Stimulated activated CD4-positive, alpha-beta T cell treated with anti-CD3 and anti-CD28 coated beads, Interleukin-15, amount 100 ng/mL, for 24 hours (primary cell): ENCODE measurements at places on chromosomes 1 and 21.

GRCh38 chr1:82700476-82700875 is 899.7 kb downstream of the ADGRL2 start:
- DNase-seq, result no peak

DNA sequence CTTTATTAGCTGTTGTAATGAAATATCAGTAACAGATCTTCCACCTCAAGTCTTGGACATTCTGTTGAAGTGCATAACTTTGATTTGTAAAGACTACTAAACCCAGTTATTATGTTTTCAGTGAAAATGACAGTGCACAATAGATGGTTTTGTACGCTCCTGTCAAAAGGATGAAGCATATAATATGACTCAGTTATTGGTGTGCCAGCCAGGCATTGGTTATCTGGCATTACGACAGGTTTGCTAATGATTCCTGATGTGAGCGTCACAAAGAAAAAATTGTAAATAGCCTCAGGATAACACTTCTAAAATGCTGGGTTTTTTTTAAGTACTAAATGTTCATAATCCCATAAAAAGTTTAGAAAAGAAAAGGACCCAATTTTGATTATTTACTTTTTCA is 147.9 kb downstream of the MAGI3 start:
- no peak for DNase-seq

DNA sequence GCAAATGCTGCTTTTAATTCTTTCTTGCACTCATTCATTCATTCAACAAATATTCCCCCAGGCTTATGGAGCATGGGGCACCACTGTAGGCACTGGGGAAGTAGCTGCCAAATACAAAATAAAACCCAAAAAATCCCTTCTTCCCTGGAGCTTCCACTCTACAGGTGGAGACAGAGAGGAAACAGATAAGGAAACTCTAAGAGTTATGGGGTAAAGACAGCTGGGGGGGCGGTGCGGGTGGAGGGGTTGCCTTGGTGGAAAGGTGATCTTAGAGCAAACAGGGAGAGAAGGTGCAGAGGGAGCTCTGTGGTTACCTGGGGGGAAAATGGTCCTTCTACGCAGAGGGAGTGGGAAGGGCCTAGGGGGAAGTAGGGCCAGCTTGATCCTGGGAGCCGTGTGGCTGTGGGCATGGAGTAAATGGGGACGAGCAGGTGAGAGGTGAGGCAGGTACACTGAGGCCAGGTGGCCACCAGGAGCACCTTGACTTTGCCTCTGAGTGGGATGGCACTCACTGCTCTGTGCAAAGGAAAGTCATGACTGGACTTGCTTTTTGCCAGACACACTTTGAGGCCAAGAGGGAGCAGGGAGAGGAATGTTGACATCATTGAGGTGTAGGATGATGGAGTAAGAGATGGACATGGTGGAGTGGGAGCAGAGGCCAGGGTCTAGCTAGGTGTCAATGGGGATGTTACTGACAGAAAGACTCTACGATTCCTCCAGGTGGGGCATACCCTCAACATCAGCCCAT is 152.0 kb downstream of the ETS2 start:
- no peak for DNase-seq

DNA sequence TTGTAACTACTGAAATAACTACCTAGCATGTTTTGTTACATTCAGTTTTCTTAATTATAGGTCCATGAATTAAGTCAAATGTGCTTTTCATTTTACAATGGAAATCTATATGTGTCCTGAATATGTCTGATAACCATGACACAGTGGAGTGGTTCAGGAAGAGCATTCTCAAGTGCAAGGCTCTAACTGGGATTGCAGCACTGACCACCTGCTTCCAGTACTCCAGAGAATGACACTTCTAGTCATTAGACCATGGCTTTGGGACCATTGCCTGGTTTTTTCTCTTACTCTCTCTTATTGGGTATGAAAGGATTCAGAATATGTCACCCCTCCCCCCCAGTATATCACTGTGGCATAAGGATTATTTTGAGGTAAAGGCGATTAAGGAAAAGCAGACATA is 204.9 kb upstream of the CACYBP start:
- no peak for DNase-seq

DNA sequence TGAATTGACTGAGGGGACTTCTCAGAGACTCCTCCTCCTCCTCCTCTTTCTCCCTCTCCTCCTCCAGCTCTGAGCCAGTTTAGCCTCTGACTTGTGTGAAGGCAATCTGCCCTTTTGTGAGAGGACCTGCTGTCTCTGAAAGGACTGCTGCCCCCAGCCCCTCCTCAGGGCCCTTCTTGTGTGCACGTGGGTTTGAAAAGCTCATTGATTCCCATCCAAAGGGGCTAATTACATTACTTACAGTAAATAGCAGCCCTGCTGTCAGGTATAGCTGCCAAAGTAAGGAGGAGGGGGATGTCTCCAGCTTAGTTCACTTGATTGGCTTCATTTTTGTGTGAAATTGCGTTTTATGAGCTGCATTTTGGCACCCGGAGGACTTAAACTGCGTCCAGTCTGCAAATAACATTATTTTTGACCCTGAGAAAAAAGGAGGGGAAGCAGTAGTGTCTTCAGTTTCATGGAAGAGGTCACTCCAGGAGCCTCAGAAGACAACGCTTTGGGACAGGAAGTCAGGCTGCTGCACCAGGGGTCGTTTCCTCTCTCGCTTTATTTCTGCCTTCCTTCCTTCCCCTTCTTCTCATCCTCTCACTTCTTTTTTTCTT is 1.8 kb upstream of the LHX9 start:
- no peak for DNase-seq

- DNase-seq, result no peak
Observed at GRCh38 chr21:44702973-44703730, 6.2 kb downstream of the KRTAP10-12 start.

- no peak for DNase-seq
Observed at GRCh38 chr1:28032281-28032680, 56.1 kb downstream of the EYA3 start.

DNA sequence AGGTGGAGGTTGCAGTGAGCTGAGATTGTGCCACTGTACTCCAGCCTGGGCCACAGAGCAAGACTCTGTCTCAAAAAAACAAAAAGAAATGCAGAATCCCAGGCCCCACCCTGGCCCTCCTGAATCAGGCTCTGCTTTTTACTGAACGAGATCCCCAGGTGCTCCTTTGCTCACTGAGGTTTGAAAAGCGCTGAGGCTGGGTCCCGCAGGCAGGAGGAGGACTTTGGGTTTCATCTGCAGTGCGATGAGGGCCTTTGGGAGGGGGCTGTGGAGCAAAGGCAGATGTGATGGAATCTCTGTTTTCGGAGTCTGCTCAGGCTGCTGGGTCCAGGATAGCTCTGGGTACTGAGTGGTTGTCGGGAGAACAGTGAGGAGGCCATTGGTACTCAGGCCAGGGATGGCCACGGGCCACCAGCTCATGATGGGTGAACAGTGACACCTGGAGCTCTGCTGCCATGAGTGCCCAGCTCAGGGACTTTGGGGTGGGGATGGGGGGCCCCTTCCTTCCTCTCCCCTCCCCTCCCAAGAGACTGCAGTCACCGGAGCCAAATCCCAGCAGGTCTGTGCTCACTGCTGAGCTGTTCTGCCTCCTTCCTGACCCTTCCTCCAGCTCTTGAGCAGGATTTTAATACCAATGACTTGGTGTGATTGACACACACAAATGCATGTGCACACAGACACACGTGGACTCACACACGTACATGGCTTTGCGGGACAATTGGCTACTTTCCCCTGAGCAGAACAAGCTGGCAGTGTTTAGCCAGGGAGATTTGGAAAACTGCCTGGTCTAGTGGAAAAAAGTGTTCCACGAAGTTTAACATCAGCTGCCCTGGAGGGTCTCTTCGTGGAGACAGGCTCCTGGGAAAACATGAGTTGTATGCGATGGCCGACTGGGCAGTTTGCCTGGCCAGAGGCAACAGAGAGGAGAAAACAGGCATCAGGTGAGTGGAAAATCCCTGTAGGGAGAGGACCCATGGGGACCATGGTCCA is 3.6 kb upstream of the DHRS3 start:
- no peak for DNase-seq

DNA sequence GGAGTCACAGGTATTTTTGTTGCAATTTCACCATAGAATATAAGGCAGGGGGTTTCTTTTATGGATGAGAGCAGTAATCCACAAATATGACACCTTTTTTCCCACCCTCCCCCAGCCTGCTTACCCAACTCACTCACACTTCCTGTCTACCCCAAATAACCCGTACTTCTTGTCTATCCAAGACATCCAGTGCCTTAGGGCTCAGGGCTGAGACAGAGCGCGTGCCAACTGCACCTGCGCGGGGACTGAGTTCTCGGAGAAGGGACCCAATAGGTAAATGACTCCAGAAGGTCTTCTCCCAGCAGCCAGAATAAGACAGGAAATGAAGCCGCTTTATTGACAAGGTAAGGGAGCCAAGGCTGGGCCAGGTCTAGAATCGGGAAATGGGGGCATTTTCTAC is 369.1 kb downstream of the SIPA1L2 start:
- no peak for DNase-seq

- DNase-seq, result no peak
Observed at GRCh38 chr1:175893192-175893591, 149.8 kb upstream of the TNR start.

- DNase-seq, result no peak
Observed at GRCh38 chr21:40938078-40938477, 91.1 kb upstream of the DSCAM start.
